AG10803 (cell line): ENCODE measurements at places on chromosomes 2 and 18.

DNA sequence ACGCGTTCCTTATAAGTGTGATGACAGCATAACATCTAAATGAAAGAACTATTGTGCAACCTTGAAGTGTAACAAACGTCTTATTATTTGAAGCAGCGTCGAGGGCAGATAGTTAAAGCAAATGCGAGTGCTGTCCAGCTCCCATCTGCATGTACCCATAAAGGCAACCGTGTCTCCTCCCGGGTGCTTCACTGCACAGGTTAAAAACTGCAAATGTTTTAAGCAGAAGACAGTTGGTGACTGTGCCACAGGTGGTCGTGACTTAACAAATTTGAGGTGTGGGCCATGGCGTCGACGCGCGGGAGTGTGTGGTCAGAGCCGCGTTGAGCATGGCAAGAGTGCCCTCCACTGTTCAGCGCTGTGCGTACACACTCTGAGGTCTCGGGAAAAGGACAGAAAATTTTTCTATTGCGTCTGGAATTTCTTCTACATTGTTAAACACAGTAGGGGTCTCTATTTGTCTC lies 6.4 kb downstream of the SALL3 start:
- DNase-seq = no peak

GRCh38 chr2:19358242-19359020 lies at the start of gene OSR1:
Gene OSR1, minus strand, starts transcription at chr2:19358623. Its CDS starts 4,818 bp downstream, at chr2:19353805.
- DNase-seq = peak; percentile 84

GRCh38 chr2:119873350-119874315 lies 113.9 kb downstream of the PTPN4 start:
- no peak for DNase-seq

DNA sequence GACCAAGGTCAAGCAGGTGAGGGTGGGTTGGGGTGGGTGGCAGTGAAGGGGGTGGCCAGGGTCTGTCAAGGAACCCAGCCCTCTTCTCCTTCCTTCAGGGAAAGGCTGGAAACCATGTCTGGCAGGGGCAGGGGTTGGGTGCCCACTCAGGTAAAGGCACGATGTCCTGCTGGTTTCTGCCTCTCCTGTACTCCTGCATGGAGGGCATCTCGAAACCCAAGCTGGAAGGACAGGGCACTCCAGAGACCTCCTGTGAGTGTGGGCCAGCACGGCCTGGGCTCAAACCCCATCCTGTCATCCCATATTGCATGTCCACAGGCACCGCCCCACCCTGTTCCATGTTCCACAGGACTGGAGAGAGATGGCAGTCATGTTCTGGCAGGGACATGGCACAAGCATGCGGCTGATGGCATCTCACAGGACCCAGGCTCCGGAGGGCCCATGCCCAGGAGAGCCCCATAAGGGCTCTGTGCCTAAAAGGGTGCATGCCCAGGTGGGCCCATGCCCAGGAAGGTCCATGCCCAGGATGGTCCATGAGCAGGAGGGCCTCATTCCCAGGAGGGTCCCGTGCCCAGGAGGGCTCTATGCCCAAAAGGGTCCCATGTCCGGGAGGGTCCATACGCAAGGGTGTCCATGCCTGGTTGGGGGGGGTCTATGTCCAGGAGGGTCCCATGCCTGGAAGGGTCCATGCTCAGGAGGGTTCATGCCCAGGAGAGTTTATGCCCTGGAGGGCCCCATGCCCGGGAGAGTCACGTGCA lies 6.4 kb downstream of the GPR35 start:
- DNase-seq = no peak

GRCh38 chr18:60804415-60804814 lies 431.8 kb upstream of the MC4R start:
- no peak for DNase-seq

DNA sequence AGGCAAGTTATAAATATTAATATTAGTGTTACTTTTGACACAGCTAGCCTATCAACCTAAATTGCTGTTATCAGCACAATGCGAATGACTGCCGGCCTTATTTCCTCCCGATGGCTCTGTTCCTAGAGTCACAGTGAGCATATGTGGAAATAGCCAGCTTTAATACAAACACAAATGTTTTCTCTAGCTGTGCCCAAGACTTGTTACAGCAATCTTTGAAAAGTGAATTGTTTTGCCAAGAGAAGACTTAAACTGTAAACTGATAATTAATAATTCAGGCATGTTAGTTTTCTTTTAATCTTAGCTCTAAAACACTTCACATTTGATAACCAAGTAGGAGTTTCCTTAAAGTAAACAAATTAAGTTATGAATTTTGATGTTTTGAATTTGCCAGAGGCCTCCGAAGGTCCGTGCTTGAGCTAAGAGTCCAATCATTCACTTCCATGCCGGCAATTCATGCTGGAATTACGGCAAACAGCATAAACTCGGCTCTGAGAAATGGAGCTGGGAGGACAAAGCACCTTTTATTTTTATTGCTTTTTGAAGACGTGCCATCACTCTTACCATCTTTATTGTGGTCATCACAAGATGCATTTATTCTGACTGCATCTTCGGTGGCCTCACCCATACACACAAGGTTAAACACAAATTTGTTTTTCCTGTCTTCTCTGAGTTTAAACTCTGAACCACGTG lies 184.5 kb upstream of the CWC22 start:
- peak; percentile 13 for DNase-seq

DNA sequence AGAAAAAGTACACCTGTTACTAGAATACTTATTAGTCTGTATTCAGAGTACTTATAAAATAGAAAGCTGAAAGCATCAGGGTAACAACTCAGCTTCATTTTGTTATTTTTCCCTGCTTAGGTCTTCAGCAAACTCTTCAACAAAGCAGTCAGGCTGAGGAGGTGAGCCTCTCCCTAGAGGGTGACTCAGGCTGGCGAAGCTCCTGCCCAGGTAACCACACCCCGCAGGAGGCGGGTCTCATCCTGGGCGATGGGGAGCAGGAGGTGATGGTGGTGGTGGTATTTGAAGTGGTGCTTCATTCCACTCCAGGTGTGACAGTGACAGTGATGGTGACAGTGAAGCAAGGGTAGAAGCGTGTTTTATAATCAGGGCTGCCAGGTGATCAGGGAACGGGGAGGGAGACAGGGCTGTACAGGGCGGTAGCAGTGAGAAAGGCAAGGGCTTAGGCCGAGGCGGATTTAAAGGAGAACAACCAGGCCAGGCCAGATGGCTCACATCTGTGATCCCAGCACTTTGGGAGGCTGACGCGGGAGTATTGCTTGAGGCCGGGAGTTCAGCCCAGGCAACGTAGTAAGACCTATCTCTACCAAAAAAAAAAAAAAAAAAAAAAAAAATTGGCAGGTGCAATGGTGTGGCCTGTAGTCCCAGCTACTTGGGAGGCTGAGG lies 127.1 kb downstream of the SOCS6 start:
- DNase-seq = peak; percentile 49

DNA sequence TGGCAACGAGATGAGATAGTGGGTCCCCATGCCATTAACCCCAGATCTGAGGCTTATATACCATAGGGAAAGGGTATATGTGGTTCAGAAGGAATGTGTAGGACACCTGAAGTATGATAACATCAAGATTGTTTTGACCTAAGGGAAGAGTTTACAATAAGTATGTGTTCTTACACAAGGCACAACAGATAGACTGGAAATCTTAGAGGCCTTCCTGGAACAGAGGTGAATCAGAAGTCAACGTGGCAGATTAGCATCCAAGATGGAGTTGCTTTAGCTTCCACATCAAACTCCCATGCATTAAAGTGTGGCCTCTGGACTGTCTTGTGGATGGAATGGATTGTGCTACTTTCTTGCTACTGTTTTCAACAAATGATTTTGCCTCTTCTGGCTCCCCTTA lies 116.6 kb upstream of the NT5C1B start:
- no peak for DNase-seq

- peak; percentile 64 for DNase-seq
Measured at GRCh38 chr2:105376789-105377240, 22.0 kb downstream of the FHL2 start.

DNA sequence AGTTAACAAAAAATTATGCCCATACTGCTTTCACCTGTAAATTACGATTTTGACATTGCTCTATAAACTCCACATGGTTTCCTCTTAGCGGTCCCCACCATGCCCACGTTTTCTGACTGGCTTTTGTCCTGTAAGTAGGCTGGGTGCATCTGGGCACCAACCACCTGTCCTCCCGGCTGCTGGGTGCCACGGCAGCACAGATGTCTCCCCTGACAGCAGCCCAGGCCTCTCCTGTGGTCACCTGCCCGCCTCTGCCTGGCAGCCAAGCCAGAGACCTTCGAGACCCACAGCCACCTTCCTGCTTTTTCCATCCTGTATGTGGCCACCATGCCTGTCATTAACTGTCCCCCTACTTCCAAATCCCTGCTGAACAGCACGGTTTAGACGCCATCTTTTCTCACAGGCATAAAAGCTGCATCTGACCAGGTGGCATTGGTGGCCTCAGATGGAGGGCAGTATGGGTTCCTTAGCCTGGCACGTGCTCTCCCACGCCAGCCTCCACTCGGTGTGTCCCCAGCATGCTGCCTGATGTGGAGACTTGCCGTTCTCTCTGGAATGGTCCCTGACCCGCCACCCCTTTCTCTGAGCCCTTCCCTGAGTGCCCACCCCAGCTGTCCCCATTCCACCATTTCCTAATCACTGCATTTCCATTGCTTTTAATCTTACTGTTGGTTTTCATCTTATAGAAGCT lies 18.9 kb downstream of the SNORC start:
- no peak for DNase-seq

GRCh38 chr18:48866028-48866733 lies 84.6 kb downstream of the SMAD7 start:
- DNase-seq = peak; percentile 79

DNA sequence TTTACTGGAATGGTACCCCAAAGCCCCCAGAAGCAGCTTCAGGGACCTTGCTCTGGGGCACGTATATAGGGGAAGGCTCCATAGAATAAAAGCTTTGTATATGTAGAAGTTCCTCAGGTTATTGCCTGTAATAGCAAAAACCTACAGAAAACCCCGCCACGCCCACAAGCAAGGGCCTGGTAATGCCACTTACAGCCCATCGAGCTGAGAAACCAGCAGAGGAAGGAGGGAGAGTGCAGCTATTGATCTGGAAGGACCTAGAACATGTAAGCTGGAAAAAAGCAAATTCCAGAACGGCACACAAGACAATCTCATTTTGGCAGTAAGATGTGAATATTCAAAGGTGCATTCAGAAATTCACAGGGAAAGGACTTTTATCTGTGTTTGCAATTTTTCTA lies 15.8 kb downstream of the HS1BP3 start:
- DNase-seq = no peak

DNA sequence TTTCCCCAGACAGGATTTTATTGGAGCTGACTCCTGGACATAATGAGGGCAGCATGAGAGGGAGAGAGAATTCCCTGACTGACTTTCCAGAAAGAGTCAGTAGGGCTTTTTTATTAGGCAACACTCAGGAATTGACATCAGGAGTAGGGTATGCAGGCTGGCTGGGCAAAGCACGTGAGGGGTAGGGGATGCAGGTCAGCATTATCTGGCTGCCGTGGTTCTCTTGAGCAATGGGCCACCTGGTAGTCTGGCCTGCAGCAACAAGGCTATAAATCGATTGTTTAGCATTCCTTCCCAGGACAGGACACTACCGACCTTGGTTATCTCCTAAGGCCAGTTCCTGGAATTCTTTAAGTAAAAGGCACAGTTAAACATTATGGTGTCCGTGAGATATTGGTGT lies 160.8 kb upstream of the AGAP1 start:
- DNase-seq = peak; percentile 18

DNA sequence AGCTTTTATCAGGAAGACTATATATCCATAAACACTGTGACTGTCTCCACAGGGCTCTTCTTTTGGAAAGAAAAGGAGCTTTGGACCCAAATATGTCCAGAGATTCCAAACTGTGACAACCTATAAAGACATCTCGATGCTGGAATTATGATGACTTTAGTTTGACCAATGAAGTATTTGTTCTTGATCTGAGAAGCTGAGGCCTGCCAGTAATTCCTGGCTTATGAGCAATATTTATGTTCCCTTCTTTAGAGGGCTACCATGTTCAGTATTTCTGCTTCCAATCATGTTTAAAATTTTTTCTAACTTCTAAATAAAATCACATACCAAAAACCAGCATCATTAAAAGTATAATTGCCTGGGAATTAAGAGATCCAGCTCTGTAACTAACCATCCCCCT lies 41.1 kb downstream of the FEZ2 start:
- DNase-seq = peak; percentile 86

GRCh38 chr2:133968446-133968845 lies 285.4 kb upstream of the MGAT5 start:
- DNase-seq = no peak

GRCh38 chr2:212311807-212312404 lies 226.7 kb downstream of the ERBB4 start:
- no peak for DNase-seq

- DNase-seq = peak; percentile 66
Measured at GRCh38 chr2:109438773-109439389, 174.9 kb downstream of the SEPTIN10 start.

- peak; percentile 65 for DNase-seq
Measured at GRCh38 chr2:105391058-105391627, 7.7 kb downstream of the FHL2 start.

DNA sequence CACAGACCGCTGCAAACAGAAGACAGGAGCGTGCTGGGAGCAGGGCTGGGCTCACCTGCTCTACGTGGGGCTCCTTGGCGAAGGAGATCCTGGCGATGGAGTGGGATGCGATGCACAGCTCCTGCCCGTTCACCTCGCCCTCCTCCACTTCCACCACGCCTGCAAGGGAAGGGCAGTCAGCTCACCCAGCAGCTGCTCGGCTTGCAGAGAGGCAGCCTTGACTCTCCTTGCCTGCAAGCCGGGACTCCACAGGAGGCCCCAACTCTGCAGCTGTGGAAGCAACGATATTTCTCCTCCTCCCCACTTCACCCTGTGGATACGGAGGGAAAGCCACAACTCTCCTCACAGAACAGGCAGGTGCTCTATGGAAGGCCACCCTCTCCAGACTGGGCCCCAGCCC lies 35.1 kb downstream of the THAP4 start:
- no peak for DNase-seq

DNA sequence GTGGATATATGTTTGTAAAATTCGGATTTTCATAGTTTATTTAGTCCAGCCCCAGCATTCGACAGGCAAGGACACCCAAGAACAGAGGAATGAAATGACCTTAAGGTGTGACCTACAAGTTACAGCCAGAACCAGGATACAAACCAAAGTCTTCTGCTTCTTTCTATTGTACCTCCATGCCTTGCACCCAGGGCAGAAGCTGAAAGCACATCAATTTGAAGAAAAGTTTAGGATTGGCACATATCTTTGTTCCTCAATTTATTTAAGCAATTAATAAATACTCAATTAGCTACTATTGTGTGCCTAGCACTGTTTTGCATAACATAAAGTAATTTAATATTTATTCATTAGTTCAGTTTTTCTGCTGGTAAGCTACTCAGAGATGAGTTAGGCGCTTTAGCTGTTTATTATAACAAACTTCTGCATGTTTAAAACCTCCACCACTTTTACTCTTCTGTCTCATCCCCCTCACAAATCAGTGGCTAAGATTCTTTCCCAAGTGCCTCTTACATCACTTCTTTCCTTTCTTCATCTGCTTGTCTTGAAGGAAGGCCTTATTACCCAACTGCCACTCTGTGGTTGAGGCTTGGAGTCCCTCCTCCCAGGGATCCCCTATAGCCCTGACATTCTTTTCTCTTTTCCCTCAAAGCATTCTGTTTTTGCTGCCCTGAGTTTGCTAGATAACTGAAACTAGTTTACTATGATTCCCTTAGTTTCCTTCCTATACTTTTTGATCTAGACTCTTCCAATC lies 37.1 kb upstream of the DARS1 start:
- peak; percentile 11 for DNase-seq

- no peak for DNase-seq
Measured at GRCh38 chr2:105813045-105813315, 68.3 kb downstream of the NCK2 start.

GRCh38 chr2:240405684-240406313 lies 29.7 kb upstream of the GPC1 start:
- DNase-seq = no peak
